ENCODE measurements at places on chromosomes 16 and 17.

GRCh38 chr17:80827646-80828643, 163.7 kb upstream of the CHMP6 start:
- peak; percentile 62 for DNase-seq

- DNase-seq: peak; percentile 38
Observed at GRCh38 chr17:17823433-17824118, 13.2 kb downstream of the SREBF1 start.

- DNase-seq: no peak
Observed at GRCh38 chr16:88892065-88892464, 25.6 kb upstream of the PABPN1L start.

- DNase-seq: no peak
Observed at GRCh38 chr17:69870091-69870530, 204.9 kb upstream of the KCNJ16 start.

DNA sequence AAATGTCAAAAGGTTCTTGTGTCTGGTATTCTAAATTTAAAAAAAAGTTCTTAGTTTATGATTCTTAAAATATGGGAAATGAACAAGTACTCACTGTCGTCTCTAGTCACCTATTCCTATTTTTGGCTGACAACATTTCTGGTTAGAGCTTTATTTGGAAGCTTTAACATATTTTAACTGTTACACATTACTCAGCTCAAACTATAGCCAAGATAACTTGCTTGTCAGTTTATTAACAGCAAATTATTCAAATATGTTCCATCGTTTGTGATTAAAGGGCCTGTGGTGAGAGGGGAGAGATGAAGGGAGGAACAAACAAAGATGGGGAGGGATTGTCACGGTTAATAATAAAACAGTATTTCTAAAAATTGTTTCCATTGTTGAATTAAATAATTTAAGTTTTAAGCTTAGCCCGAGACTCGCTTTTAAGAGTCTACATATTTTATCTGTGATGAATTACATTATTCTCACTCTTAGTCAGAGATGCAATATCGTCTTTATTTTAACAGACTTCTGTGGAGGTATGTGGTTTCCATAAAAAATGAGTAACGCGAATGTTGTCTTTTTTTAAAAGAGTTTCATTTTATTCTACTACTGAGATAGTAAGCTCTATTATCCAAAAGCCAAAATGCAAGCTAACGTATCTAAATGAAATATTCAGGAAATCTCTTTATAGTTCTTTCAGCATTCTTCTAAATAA, 321.9 kb upstream of the PMFBP1 start:
- no peak for DNase-seq

GRCh38 chr17:35774499-35774898, 13.8 kb downstream of the C17orf50 start:
- no peak for DNase-seq

DNA sequence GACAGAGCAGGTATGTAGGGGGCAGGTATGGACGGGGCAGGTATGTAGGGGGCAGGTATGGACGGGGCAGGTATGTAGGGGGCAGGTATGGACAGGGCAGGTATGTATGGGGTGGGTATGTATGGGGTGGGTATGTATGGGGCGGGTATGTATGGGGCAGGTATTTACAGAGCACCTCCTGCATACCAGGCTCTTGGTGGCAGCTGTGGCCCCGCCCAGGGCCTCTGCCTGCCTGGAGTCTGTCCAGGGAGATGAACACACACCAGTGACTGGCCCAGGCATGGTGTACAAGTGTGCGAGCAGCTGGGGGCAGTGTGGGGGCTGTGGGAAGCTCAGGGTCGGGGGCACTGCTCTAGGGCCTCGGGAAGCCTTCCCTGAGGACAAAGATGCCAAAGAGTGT, 4.4 kb downstream of the RPL3L start:
- no peak for DNase-seq

DNA sequence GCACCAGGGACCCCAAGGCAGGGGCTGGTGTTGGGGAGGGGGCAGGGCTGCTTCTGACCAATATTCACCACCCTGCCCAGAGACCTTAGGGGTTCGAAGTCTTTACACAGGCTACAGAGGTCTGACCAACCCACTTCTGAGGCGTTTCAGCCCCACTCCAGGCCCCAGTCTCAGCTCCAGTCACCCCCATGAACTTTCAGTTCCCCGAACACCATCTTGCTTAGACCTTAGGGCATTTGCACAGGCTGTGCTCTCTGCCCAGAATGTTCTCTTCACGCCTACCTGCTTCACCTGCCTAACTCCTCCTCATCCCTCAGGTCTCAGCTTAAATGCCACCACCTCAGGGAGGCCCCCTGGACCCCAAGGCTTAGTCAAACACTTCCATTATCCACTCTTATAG, 25.8 kb upstream of the CPNE2 start:
- no peak for DNase-seq

GRCh38 chr16:23836404-23837311, 875 bp downstream of the PRKCB start:
- no peak for DNase-seq

DNA sequence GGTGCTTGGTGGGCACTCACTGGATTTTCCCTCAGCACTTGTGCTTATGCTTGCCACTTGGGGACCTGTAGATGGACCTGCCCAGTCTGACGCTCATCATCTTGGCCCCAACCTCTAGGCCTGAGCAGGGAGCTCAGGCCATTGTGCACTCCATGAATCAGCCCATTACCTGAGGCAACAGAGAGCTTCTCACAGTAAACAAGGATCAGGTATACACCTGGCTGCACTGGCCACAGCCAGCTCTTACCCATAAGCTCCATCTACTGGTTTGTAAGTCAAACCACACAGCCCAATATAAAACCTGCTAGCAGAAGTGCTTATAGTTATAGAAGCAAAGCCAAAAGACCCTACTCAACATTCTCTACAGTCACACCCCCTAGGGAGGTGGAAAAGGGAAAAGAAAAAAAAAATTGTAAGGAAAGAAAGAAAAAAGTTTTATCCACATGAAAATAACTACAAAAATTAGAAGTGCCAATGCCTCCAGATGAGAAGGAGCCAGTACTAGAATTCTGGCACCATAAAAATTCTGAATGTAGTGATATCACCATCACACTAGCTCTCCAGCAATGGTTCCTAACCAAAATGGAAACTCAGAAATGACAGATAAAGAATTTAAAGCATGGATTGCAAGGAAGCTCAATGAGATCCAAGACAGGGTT, 87.8 kb upstream of the CDH5 start:
- DNase-seq: peak; percentile 53

GRCh38 chr17:79125503-79125902, 50.9 kb downstream of the ENGASE start:
- no peak for DNase-seq

Data from DMS153 (cell line).